Activated CD8-positive, alpha-beta memory T cell treated with anti-CD3 and anti-CD28 coated beads for 48 hours (primary cell): ENCODE measurements at places on chromosomes 6 and 20.

DNA sequence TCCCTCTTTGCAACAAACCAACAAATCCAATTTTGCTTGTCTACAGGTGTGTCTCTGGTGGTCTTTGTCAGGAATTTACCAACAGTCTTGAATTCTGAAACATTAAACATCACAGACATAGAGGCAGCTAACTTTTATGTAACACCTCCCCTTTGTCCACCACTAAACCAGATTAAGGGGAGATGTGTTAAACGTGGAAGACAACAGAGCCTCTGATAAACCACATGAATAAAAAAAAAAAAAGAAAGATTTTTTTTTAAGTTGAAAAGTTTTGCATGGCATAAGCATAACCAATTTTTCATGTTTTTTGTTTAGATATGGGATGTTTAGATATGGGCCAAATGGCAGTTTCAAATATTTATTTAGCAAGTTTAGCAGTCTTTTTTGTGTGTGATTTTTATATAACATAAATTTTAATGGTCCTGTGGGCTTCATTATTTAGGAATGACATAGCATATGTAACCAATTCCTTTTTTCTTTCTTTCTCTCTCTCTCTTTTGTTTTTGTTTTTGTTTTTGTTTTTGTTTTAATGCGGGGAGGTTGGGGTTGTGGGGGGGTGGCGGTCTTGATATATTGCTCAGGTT, 60.7 kb upstream of the BTN3A2 start:
- DNase-seq, result no peak

GRCh38 chr20:56542489-56543030, 9.5 kb downstream of the FAM209B start:
- no peak for DNase-seq

DNA sequence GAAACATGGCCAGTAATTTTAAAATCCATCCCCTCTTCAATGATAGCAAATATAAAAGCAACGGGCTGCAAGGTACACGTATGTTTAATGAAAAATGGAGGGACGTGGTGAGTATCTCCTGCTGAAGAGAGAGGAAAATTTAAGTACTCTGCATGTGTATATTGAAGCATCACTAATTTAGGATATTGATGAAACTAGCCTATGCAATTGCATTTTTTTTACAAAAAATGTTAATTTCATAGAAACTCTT, 362 bp upstream of the TMX4 start:
- DNase-seq, result no peak

DNA sequence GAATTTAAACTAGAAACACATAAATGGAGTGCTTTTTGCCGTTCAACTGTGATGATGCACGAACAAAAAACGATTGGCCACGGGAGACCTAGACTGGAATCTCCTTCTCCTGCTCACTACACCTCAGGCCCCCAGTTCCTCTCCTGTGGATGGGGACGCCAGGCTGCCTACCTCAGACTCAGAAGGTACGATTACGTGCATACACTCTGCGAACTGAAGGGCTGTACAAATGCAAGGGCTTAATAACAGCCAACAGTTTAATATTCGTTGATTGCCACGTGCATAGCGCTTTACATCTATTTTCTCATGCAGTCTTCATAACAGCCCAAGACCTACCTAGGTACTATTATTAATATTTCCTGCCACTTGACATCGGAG, 495 bp upstream of the ARMC2 start:
- DNase-seq, result no peak

DNA sequence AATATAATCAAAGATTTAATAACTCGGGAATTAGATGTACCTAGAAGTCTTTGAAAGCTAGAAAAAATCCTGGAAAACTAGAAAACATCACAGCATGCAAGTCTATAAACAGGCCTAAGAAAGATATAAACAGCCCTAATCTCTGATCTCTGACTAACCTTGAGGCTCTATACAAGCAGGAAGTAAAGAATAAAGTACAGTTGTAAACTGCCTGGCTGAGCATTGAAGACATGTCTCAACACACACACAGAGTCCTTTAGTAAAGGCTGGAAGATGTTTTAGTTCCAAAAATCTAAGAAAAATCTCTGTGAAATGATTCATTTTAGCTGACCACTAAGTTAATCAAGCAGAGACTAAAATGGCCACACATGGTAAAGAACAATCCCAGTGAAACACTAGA, 774.5 kb downstream of the EYS start:
- DNase-seq, result no peak
